ENCODE measurements at places on chromosomes 11 and 22.

- DNase-seq, result no peak
These were observed 88.7 kb upstream of the TIMP3 start for GRCh38 chr22:32712644-32713355.

DNA sequence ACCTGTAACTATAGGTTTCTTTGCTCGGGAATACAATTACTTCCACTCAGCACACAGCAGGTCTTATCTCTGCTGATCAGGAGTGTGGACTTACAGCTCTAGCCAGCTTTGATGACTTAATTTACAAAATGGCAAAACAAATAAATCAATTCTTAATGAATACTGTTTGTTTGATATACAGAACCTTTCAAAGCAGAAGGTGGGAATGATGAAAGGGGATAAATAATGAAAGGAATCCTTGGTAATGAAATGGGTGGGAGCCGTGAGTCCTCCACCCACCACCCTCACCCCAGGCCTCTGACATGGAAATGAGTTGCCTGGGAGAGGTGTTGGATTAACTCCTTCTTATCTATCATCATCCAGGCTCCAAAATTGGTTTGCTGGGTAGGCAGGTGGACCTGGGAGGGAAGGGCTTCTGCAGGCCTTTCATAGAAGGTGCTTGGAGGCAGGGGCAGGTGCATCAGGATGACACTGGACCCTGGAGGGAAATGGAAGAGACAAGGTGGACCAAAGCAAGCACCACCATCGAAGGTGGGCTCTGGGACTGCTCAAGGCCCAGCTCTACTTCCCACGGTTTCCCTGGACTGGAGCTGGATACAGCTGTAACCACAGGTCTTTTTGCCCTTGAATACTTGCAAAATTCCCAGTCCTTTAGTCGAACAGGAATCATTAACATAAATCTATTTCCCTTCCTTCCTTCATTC, 23.0 kb downstream of the POU2AF1 start:
- DNase-seq, result no peak

DNA sequence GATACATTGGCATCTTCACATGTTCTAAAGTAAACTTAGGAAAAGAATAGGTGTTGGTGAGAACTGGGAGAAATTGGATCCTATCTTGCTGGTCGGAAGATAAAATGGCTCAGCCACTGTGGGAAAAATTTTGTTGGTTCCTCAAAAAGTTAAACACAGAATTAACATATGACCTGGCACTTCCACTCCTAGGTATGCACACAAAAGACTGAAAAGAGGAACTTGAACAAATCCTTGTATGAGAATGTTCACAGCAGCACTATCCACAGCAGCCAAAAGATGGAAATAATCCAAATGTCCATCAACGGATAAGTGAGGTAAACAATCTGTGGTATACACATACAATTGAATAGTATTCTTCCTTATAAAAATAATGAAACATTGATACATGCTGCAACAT, 4.8 kb upstream of the TPH1 start:
- DNase-seq, result no peak

DNA sequence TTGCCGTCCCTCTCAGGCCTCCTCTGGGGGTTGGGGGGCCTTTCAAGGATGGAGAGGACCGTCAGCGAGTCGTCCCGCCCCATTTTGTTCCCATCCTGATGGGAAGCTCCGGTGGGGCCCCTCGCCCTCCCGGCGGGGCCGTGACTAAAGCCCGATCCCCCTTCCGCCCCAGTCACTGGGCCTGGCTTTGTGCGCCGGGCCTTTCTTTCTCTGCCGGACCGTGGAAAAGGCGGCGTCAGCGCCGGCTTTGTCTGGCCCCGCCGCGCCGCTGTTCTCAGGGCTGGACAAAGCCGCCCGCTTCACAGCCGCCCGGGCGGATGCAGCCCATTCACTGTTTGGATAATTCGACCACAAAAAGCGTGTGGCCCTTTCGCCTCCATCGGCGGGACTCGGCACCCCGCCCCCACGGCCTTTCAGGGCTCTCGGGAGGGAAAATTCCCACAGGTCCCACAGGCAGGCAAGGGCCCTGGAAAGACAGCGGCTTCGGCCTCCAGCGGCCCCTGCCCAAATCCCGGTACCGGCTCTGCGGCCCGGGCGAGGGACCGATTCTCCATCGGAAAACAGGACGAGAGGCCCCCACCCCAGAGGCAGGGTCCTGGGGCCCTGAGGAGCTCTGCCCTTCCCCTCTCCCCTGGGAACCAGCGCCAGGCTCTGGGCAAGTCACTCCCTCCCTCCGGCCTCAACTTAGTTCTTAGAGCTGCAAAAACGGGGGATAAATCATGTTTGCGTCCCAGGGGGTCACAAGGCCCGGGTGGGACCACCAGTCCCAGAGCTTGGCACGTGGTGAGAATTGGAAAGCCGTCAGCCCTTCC, 87.2 kb downstream of the WNT7B start:
- no peak for DNase-seq

- no peak for DNase-seq
These were observed 26.3 kb downstream of the MYBPC3 start for GRCh38 chr11:47326198-47326597.

Measured in A172 (cell line).